ENCODE measurements at places on chromosomes 4 and X. TPM values are rescaled to one million over a fixed set of nuclear protein-coding genes. Genes with fewer than 3 reads are reported as not detected.

Gene NHSL2
- 3.8 TPM for total RNA-seq

Gene PNMA6A
- total RNA-seq = 1.4 TPM

Gene P2RY4
- total RNA-seq = not detected

Gene SLC10A6
- 0.69 TPM for total RNA-seq

GRCh38 chrX:31435592-31435991 lies 363.8 kb upstream of the FTHL17 start:
- DNase-seq = peak; percentile 18

GRCh38 chr4:155638195-155638965 lies 28.3 kb upstream of the GUCY1A1 start:
- no peak for DNase-seq

- no peak for DNase-seq
Observed at GRCh38 chr4:103086551-103086950, 10.0 kb upstream of the SLC9B2 start.

- peak; percentile 40 for DNase-seq
Observed at GRCh38 chr4:125091-125771, 930 bp downstream of the ZNF718 start.

- DNase-seq = no peak
Observed at GRCh38 chr4:152881974-152882373, 54.1 kb upstream of the FHDC1 start.

- DNase-seq = no peak
Observed at GRCh38 chr4:27973056-27973455, 1112.4 kb downstream of the STIM2 start.

GRCh38 chr4:48343035-48343434 lies 1.7 kb downstream of the SLAIN2 start:
- no peak for DNase-seq

GRCh38 chr4:95610061-95610569 lies 61.3 kb upstream of the UNC5C start:
- DNase-seq = no peak

DNA sequence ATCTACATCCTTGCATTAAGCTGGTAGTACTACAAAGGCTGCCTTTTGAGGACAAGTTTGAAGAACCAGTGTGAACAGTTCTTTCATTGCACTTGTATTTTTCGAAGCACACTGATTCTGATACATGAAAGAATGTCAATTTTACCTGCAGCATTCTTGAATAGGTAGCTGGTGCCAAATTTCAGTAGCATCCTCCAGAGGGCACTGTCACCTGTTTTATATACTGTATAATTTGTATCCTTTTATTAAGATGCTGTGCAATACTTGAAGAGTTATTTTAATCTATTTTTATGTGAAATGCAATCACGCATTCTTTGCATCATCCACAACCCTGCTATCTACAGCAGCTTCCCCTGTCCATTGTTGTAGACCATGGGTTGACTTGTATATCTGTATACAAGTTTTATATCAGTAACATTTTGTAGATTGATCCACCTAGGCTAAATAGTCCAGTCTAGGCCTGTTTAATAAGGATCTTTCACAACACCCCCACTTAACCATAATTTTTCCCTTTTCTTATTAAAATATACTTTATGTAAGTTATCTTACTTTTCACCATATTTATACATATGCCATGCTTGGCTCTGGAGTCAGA lies 325.7 kb downstream of the PCDH7 start:
- no peak for DNase-seq
